Ovary (tissue), 10 donors: ENCODE measurements at places on chromosomes 7 and 10. TPM values are rescaled to one million over a fixed set of nuclear protein-coding genes. Genes with fewer than 3 reads are reported as not detected.

DNA sequence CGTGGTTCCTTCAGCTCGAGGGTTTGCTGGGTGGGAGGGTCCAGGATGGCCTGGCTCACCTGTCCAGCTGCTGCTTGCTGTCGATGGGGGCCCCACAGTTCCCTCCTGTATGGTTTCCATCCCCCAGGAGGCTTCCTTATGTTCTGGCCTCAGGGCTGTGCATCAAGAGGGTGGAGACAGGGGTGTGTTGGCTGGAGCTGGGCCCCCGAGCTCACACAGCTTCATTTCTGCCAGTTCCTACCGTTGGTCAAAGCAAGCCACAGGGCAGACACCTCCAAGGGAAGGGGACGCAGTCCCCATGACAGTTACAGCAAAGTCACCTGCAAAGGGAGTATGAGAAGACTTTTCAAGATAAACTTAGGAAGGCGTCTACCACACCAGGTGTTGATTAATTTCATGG lies 156.9 kb downstream of the EBF3 start:
- H3K36me3 ChIP-seq: no peaks in the 10 kb centered on the region
- H3K4me3 ChIP-seq: no peak overlapping the region
- no peaks in the 10 kb centered on the region for H3K27me3 ChIP-seq
- H3K27ac ChIP-seq: no peak overlapping the region
- H3K4me1 ChIP-seq: no peaks in the 10 kb centered on the region
- DNase-seq: no peak

DNA sequence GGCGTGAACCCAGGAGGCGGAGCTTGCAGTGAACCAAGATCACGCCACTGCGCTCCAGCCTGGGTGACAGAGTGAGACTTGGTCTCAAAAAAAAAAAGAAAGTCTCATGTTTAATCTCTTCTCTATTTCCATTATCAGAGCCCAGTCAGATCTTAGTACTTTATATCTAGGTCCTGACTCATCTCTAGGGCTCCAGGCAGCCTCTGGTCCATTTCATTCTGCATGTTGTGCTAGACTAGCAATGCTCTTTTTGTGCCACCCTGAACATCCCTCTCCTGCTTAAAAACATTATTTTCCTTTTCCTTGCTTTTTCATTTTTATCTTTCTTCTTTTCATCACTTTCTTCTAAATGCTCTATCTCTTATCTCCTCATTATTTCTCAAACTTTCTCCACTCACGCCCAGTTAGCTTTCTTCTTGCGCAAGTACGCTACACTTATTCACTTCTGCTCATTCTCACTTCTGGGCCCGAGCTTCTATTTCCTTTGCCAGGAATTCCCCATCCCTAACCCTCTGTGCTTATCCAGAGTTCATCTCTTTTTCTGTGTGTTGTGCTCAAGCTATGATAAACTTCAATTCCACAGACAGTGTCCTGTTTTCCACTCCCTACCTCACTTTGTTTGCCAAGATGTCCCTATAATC lies 63.9 kb downstream of the BTAF1 start:
- H3K27me3 ChIP-seq: no peaks in the 10 kb centered on the region
- H3K4me3 ChIP-seq: no peak overlapping the region
- H3K4me1 ChIP-seq: no peaks in the 10 kb centered on the region
- H3K27ac ChIP-seq: no peak overlapping the region

DNA sequence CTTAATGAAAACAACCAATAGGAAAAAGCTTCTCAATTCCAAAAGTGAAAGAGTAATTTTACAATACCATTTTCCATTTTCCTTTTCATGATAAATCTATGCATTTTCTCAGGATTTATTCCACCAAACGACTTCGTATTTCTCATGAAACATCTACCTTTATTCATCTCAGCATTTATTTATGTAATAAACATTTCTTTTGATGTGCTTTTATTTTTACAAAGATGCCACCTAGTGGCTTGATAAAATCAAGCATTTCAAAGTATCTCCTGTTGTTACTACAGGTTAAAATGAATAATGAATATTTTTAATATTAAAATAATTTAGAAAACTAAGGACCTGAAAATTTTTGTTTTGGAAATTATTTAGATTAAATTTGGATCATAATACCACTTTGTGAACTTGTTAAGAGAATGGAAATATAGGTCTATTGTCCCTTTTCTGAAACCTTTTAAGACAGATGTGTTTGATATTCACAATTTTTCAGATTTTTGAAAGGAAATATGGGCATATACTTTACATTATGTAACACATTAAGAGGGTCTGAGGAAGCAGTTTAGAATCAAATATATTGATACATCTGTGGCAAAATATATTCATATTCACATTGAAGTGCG lies 2.7 kb upstream of the IQUB start:
- H3K4me1 ChIP-seq: peaks cover 4% of the 10 kb centered on the region
- DNase-seq: no peak
- no peaks in the 10 kb centered on the region for H3K27me3 ChIP-seq
- no peak overlapping the region for H3K4me3 ChIP-seq
- no peaks in the 10 kb centered on the region for H3K36me3 ChIP-seq

DNA sequence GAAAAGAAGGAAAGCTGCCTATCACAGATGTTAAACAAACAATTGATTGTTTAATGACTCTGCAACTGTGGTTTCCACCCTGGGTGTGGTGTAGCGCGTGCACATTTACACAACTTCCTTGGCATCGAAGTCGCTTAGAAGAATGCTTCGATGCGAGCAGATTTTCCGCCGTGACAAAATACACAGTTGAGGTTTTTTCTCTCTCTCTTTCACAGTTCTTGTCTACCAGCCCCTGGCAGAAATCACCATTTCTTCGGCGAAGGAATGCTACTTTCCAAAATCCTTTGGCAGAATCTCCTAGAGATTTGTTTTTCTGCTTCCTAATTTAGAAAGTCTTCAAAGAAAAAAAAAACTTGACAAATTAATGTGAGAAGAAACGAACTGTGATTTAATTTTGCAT lies 70.7 kb upstream of the C1QL3 start:
- H3K36me3 ChIP-seq: no peaks in the 10 kb centered on the region
- no peak overlapping the region for H3K4me3 ChIP-seq
- no peaks in the 10 kb centered on the region for H3K4me1 ChIP-seq
- no peak for DNase-seq
- no peak overlapping the region for H3K27ac ChIP-seq

The CYP2C19 gene
- not detected for total RNA-seq

The VSTM4 gene
- total RNA-seq: 17.3 TPM

DNA sequence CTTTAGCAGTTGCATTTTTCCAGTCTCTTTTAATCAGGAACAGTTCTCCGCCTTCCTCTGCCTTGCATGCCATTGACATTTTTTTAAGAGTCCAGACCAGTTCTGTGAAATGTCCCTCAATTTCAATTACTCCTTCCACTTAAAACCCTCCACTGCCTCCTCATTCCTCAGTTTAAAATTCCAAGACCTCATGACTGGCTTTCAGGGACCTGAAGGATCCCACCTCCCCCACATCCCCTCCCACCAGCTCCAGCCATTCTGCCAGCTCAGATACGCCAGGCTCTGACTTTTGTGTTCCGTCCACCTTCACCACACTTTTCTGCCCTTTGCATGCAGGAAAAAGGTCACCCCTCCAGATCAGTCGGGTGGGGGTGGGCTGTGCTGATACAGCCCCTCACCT lies 8.7 kb downstream of the TNRC18 start:
- H3K4me3 ChIP-seq: no peak overlapping the region
- DNase-seq: no peak
- H3K4me1 ChIP-seq: peaks cover 13% of the 10 kb centered on the region
- no peak overlapping the region for H3K27ac ChIP-seq
- no peaks in the 10 kb centered on the region for H3K36me3 ChIP-seq

The ELN gene
- total RNA-seq: 34.9 TPM

DNA sequence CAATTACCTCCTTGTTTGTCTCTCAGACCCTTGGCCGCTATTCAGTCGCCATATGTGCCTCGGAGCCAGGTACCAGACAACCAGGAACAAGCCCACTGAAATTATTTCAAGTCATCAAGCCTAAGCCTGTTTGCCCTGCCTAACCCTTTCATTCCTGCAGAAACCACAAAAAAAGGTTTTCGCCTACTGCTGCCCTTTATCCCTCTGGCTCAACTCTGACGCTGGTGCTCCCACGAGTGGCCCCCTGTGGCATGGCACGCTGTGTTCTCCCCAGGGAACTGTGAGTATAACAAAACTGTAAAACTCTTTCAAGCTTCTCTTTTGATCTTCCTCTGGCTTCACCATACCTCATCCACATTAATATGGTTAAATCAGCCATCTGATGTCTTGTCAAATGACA lies 215.7 kb upstream of the CDC14C start:
- H3K27me3 ChIP-seq: no peaks in the 10 kb centered on the region
- H3K36me3 ChIP-seq: no peaks in the 10 kb centered on the region
- no peak overlapping the region for H3K4me3 ChIP-seq
- H3K27ac ChIP-seq: no peak overlapping the region
- DNase-seq: no peak
